Amygdala (tissue), 56 donors: ENCODE measurements at places on chromosomes 3 and 15.

GRCh38 chr3:119937229-119937628 lies 155.3 kb downstream of the NR1I2 start:
- no peak for DNase-seq

DNA sequence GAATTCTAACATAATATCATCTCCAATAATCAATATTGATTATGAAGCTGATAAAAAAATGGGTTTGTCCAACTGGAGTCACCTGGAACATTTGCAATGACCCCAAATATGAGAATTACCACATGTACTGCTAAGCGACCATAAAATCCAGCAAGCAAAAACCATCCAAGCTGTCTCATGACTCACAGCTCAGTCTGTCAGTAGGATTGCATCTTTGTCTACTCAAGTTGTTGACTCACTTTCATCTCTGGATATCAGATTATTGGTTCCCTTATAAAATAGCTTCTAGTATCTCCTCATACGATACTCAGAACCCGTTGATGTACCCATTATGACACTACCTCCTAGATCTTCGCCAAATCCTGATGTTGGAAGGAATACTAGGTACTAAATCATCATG lies 209.8 kb upstream of the ATP11B start:
- DNase-seq, result no peak

DNA sequence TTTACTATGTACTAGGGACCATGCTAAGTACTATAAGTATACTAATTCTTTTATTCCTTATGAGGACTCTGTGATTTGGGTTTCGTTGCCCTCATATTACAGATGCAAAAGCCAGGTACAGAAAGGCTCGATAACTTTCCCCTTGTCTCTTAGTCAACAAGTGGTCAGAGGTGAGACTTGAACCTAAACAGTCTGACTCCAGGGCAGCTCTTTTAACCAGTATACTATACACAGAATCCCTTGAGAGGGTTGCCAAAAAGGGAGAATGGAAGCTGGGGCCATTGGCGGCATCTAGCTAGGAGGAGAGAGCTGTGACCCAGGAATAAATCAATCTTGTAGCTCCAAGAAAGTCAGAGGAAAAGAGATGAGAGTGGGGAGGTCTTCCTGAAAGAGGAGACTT lies 92.4 kb downstream of the TOP2B start:
- DNase-seq, result no peak

DNA sequence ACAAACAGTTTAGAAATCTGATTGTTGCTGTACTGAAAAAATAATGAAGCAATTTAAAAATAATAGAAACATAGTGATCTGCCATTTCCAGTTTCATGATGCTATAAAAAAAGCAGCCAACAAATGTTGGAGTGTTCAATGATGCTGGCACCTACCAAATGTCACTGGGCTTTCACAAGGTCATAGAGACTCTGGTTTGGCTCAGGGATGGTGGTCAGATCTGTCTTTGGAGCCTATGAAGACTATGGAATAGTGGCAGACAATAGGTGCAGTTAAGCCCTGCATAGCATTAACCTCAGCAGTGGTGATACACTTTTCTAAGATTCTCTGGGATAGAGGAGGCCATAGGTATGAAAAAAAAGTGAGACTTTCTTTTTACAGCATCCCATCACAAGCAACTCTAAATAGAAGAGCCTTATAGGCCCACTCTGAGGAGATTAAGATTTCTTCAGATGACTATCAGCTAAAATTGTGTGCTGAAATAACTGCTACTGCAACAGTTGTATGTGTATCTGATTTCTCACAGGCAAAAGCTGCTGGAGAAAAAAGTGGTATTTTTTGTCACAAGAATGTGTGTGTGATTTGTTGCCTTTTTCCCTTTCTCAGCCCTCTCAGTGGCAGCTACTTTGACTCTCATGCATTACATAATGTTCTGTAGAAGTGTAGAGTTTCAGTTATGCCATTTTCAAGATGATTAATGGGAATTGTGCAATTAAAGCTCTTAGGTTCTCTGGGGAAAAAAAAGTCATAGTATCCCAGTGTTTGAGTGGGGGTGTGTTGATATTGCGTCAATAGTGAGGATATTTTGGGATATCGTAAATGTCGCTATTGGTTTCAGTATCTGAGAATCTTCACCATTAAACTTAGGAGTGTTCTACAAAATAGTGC lies 137.4 kb downstream of the MBNL1 start:
- DNase-seq, result no peak

DNA sequence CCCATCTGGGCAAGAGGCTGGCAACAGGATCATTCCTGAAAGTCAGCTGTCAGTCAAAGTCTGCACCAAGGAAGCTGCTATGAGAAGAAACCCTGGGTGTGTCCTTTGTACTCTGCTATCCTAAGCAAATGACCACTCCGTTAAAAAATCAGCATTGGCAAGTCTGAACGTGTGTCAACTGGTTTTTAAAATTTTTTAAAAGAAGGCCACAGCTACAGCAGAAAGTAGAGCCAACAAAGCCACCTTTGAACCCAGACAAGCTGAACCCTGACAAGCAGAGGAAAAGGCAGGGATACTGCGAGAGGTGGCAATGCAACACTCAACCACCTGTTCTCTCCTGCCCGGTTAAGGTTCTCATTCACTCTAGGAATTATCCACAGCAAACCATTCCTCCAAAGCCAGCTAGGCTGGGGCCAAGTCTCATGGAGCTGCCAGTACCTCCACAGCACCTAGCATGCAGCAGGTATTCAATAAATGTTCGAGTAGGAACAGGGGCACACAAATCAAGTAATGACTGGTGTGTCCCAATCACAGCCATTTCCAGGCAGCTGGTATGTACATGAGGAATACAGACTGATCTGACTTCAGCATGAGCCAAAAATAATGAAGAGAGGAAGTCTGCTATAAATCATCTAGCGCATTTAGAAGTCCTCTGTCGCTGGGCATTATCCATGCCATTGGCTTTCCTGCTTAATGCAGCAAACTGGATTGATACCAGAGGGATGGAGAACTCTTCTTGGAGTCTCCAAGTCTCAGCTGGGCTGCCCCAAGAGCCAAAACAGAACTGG lies 76.0 kb downstream of the ADCY5 start:
- no peak for DNase-seq

DNA sequence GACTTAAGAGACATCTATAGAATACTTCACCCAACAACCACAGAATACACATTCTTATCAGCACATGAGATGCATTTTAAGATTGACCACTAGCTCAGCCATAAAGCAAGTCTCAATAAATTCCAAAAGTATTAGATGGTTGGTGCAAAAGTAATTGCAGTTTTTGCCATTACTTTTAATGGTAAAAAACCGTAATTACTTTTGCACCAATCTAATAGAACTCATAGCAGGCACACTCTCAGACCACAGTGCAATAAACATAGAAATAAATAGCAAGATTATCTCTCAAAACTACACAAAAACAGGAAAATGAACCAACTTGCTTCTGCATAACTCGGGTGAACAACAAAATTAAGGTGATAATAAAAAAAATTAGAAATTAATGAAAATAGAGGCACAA lies 33.7 kb upstream of the PPM1L start:
- no peak for DNase-seq

DNA sequence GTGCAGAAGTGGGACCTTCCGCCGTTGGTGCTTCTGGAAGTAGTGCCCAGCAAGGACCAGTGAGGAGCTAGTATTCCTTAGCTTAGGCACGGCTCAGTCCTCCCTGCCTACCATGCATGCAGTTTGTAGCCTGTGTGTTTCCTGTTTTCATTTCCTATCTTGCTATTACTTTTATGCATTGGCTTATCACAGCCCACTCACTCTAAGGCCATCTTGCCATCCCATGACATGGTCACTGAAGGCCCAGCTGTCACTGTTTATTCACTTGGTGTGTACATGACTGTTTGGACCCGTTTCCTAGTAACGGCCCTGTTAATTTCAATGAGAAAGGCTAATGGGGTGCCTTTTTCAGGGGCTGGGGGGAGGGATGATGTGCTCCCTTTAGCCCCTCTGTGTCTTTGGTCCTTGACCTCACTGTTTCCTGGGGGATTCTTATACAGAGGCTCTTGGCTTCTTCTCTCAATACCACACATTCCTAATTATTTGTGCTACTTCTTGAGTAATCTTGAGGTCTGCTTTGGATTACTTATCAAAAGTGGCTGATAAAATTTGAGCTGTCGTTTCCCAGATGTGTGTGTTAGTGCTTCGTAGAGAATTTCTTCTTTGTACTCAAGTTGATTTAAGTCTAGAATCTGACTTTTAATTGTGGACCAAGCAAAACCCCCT lies 24.5 kb upstream of the TRAK1 start:
- DNase-seq, result no peak

DNA sequence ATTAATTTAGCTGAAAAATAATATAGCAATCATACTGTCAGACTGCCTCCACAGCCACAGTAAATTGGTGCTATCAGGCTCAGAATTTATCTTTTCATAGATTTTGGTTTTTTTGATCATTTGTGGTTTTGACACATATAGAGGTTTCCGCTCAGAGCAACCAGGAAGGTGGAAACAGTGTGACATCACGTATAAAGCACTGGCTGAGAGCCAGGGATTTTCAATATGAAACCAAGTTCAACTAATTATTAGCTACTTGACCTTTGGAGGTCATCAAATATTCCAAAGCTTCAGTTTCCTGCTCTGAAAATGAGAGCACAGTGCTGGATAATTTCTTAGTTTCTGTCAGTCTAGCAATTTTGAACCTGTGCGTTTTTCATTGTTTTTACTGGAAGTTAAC lies 433.8 kb upstream of the SUCLG2 start:
- DNase-seq, result no peak

- DNase-seq, result no peak
Measured at GRCh38 chr3:196115678-196116083, 33.8 kb upstream of the TFRC start.

DNA sequence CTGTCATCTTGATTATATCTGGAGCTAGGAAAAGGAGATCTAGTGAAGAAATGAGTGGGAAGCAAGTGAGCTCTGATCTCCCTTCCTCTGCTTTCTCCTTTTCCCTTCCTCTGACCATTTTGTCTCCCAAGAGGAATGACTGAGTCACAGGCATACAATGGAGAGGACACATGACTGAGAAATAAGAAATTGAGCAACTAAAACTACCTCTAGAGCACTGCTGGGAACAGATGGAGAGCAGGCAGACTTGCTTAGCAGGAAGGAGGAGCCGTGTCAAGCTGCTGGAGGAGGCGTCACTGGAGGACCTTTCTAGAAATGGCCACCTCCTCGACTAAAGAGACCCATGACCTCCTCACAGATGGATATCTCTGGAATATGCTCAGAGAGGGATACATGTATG lies 66.9 kb upstream of the MYO5C start:
- no peak for DNase-seq

DNA sequence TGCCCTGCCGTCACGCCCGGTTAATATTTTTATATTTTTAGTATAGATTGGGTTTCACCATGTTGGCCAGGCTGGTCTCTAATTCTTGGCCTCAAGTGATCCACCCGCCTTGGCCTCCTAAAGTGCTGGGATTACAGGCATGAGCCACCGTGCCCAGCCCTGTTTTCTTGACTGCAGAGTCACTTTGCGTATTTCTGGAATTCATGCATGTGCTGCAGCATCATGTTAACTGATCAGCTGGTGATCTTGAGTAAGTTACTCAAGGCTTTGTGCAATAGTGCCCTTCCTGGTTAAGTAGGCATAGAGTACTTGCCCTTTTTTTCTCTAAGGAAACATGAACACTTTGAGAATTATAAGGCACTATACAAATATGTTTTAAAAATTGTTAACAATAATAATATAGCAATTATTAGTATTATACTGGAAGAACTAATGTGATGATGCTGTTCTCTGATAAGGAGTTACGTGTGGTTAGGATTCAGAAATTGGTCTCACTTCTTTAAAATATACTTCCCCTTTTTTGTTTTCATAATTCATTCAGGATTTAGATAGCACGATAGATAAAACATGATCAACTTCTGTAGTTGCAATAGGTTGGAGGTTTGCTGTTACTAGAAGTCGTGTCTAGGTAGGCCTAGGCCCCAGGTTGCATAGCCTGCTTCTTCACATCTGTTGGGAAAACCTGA lies 33.6 kb downstream of the GPR171 start:
- DNase-seq, result no peak

GRCh38 chr15:69999392-70000085 lies 98.2 kb downstream of the TLE3 start:
- DNase-seq, result no peak

DNA sequence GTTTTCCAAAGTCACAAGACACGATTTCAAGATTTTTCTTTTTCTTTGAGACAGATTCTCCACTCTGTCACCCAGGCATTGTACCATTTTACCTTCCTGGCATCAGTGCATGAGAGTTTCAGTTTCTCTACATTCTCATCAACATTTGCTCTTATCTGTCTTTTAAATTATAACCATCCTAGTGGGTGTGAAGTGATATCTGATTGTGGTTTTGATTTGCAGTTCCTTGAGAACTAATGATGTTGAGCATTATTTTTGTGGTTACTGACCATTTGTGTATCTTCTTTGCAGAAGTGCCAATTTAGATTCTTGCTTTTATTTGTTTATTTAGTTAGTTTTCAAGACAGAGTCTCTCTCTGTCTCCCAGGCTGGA lies 41.2 kb downstream of the ADIPOQ start:
- DNase-seq, result no peak

DNA sequence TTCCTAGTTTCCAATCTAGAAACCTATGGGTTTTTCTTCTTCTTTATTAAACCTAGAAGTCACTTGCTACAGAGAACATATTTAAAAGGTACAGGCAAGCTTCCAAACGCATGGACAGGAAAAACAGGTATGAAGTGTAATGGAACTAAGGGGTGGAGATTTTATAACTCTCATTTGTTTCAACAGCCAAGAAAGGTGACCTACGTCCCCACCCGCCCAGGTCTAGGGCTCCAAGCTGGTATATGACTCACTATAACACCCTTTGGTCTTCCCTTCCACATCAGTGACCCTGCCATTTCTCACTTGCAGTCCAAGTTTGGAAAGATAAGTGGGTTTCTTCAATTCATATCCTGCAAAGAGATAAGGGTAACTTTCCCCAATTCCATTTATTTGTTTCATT lies 6.0 kb upstream of the LIPH start:
- DNase-seq, result no peak

- no peak for DNase-seq
Measured at GRCh38 chr15:96320703-96321638, 9.5 kb upstream of the NR2F2 start.

DNA sequence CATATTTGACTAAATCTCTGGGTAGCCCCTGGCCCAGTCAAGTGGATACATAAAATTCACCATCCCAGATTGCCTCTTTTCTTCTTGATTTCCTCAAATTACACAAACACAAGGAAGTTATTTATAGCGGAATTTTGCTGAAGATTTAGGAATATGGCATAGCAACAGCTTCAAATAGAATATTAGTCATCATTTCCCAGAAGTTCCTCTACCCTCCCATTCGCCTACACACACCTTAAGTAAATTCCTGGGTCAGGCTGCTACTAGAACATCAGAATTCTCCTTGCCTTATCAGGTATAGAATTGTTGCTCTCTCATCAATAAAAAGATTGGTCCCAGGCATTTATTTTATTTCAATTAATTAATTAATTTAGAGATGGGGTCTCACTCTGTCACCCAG lies 31.6 kb downstream of the MESD start:
- no peak for DNase-seq

GRCh38 chr3:148971401-148972163 lies 19.8 kb upstream of the GYG1 start:
- peak; percentile 15 for DNase-seq

- no peak for DNase-seq
Measured at GRCh38 chr15:73978896-73979295, 13.2 kb downstream of the STOML1 start.

- no peak for DNase-seq
Measured at GRCh38 chr3:42014458-42014920, 52.6 kb upstream of the ULK4 start.

- DNase-seq, result no peak
Measured at GRCh38 chr15:35209838-35210237, 124.7 kb upstream of the NANOGP8 start.
